Hematopoietic multipotent progenitor cell treated with erythropoietin and hydrocortisone succinate and interleukin-3 and kit ligand, for 8 days (in vitro differentiated cells): ENCODE measurements at places on chromosomes 2 and 18.

DNA sequence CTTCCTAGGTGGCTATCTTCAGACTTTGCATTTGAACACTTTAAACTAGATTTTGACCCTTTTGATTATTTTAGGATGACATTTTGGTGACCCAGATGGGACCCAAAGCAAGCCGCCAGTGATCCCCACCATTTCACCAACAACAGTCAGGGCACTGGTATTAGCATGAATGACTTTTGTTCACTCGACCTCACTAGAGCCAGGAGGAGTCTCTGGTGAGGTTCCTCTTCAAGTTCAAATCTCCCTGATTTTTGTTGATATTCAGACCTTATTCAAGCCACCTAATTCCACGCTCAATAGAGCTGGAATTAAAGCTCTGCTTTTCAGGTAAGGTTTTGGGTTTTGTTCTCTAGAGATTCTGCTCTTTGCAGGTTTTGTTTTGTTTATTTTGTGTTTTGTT, 202.3 kb downstream of the MREG start:
- no peak for DNase-seq

GRCh38 chr2:83016343-83017110, 1442.6 kb downstream of the SUCLG1 start:
- peak; percentile 4 for DNase-seq

GRCh38 chr18:23943104-23943503, 71.5 kb upstream of the TTC39C start:
- DNase-seq = no peak

DNA sequence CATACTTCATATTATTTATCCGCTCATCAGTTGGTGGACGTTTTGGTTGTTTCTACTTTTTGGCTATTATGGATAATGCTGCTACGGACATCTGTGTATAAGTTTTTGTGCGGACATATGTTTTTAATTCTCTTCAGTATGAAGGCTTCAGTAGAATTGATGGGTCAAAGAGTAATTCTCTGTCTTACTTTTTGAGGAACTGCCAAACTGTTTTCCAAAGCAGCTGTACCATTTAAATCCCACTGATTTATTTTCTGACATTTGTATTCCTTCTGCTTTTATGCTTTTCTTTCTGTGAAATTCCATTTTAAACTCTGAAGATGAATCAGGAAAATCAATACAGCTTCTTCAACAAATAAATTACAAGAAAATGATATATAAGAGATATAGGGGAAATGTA, 20.8 kb downstream of the FAM110C start:
- DNase-seq = no peak

DNA sequence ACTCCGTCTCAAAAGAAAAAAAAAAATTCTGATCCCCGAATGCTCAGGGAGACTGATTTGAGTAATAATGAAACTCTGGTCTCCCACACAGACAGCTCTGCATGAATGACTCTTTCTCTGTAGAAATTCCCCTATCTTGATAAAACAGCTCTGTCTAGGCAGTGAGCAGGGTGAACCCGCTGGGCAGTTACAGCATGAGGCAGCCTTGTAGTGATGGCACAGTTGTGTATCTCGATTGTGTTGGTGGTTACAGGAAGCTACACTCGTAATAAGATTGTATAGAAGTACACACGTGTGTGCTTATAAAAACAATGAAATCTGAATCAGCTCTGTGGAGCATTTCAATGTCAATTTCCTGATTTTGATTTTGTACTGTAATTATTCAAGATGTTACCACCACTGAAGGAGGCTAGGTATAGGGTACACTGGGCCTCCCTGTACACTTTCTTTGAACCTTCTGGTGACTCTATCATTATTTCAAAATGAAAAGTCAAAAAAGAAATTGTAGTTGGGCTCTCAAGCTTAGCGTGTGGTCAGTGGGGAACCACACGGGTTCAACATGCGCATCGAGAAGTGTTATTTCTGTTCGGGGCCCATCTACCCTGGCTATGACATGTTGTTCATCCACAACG, 34.9 kb upstream of the ATP8B1 start:
- no peak for DNase-seq

DNA sequence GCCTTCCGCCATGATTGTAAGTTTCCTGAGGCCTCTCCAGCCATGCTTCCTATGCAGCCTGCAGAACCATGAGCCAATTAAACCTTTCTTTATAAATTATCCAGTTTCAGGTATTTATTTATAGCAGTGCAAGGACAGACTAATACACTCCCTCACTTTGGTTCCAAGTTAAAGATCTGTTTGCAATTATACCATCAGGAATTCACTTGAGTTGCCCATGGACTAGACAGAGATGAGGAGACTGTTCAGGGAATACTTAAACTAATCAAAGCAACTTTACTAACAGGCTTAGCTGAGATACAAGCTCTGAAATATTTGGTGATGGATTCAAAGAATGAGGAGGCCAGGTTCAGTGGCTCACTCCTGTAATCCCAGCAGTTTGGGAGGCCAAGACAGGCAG, 190.0 kb downstream of the MTCL1 start:
- DNase-seq = no peak
